Stimulated activated CD8-positive, alpha-beta memory T cell treated with anti-CD3 and anti-CD28 coated beads, Interleukin-15, amount 100 ng/mL, for 4 hours (primary cell): ENCODE measurements at places on chromosomes 12 and 14.

GRCh38 chr12:123760267-123760938, 1.7 kb upstream of the DNAH10 start:
- no peak for DNase-seq

DNA sequence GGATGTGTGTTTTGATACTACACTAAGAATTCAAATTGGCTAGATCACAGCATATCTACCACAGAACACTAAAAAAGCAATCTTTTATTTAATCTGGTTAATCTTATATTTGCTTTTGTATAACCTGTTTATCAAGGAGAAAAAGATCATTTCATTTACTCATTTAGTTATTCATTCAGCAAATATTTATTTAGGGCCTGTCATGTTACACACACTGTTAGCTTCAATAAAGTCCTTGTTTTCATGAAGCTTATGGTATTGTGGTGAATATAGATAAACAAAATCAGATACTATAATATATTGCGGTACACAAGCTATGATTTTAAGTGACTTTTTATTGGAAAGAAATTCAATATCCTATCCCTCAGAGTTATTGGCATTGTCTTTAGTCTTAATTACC, 350.8 kb downstream of the LRFN5 start:
- DNase-seq = no peak

GRCh38 chr12:114275086-114275485, 130.9 kb downstream of the TBX5 start:
- no peak for DNase-seq

DNA sequence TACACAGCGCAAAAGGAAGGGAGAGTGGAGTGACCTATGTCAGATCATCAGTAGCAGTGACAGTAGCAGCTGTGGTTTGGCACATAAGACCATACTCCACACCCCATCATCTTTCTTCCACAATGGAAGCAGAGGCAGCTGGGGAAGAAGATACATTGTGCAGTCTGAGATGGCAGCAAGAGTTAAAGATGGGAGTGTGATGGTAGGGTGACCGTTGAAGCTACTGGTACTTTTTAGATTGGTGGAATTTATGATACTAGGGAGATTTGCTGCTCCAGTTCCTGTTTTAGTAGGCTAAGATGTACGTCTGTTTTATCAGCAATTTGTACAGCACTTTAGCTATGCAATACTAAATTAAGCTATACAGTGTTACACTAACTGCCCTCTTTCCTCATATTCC, 291.0 kb downstream of the FUT8 start:
- no peak for DNase-seq

- DNase-seq = no peak
These were observed 232.1 kb downstream of the CACNA1C start for GRCh38 chr12:2284857-2285256.

DNA sequence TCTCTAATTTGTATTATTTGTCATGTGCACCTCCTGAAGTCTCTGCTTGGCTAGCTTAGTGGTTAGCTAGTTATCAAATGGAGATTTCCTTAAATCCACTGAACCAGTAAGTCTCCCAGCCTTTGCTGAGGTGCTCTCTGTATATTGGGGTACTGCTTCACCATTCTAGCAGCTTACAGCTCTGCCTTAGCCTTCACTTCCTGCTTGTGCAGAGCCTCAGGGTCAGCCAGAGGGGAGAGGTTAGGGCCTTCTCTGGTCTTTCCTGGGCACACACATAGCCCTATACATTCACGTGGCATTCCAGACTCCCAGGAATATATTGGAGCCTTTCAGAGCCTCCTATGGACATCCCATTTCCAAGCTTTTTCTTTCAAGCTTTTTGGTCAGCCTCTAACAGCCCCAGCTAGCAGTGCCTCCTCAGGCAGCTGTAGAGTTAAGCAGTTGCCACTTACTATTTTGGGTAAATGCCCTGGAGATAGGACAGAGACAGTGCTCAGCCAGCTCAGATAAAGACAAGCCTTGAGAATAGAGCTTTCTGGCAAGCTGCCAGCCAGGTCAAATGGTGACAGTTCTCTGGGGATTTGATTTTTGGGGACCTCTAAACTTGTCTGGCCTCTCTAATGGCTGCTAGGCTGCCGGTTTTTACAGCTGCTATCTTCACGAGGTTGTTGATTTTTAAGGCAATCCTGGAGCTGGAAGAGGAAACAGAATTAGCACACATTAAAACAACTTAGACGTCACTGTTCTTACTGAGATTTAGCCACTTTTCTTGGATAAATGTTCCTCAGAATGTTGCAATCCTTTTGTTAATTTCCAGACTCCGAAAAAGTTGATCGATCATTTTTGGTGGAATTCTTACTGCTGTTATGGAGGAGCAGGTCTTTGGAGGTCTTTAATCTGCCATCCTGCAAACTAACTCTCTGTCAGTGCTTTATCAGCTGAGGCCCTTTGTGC, 32.9 kb downstream of the FBXW8 start:
- DNase-seq = no peak

DNA sequence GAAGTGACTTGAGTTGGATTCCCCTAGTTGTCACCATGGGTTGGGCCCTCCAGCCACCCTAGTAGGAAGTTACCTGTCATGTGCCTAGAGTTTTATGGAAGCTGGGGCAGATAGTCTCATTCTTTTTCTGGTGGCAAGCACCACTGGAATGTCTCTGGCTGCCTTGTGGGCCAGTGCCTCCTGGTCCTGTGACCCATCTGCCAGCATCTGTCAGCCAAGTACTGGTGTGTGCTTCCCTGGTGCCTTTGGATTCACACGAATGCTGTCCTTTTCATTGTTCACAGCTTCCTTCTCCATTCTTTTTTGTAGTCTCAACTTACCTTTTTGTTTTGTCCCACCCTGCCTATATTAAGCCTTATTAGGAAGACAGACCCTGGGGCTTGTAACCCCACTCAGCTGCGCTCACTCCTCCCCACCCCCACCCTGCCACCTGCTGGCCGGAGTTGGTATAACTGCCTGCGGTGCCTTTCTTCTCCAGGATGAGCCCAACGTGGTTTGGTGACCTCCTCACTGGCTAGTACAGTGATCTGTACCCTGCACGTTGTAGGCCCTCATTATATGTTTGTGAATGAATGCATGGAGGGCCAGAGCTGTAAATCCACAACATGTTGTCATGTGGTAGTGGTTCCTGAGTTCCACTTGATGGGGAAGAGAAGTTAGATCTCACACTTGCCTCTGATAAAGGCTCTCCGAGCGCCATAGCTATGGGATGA, 125.7 kb downstream of the TSPAN9 start:
- DNase-seq = peak; percentile 6
